CD4-positive, alpha-beta T cell treated with Interferon gamma for 1 hour (primary cell): ENCODE measurements at places on chromosomes 1 and 21.

DNA sequence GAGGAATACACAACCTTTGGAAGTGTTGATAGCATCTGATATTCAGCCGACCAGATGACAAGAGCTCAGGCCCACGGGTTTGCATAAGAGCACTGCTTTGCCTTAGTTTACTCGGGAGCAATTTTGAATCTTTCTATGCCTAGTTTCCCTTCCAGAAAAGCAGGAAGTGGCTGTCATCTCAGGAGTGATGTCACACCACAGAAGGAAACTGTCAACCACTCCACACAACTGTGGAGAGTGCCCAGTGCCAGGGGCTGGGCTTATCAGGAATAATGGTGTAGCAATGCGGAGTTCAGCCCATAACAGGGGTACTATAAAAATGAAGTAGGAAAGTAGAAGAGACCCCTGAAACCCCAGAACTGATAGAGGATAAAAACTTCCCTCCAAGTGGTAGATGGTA, 28.4 kb downstream of the NTPCR start:
- DNase-seq = no peak

DNA sequence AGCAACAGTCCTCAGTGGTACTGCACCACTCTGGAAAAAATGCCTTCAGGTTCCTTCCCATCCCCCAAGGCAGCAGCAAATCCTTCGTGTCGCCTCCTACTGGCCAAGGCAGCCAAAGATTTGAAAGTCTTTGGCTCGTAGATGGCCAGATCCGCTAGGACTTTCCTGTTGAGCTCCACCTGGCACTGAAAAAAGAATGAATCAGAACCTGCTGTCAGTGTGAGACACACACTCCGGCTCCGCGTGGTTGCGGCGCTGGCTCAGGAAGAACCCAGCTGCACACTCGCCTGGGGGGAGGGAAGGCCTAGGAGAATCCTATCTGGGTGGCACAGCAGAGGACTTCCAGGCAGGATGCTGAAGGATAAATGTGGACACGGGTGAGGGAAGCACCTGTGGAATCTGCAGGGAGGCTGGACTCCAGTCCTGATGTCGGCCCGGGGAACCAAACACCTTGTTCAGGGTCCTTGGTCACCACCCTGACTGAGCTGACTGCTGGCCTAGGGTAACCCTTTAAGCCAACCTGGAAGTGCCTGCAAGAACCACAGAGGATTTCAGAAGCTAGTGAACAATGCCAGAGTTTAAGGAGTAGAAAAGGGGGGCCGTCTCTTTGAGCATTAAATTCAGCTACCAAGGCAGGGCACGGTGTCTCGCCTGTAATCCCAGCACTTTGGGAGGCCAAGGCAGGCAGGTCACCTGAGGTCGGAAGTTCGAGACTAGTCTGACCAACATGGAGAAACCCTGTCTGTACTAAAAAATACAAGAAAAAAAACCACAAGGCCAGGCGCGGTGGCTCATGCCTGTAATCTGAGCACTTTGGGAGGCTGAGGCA, 3.2 kb upstream of the CCNL2 start:
- no peak for DNase-seq

DNA sequence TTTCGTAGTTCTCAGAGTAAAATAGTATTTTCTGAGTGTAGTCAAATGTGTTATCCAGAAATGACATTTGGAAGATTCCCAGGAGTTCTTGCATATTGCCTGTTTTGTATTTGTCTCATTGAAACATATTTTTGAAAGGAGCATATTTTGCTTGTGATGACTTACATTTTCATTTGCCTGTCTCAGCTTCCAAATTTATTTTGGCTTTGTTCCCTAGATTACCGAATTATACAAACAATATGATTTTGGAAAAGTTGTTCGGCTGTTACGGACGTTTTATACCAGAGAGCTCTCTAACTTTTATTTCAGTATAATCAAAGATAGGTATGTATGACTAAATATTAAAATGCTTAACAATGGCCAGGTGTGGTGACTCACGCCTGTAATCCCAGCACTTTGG, 46.0 kb downstream of the IARS2 start:
- DNase-seq = no peak

GRCh38 chr1:100394285-100394684, 42.0 kb downstream of the CDC14A start:
- DNase-seq = no peak

DNA sequence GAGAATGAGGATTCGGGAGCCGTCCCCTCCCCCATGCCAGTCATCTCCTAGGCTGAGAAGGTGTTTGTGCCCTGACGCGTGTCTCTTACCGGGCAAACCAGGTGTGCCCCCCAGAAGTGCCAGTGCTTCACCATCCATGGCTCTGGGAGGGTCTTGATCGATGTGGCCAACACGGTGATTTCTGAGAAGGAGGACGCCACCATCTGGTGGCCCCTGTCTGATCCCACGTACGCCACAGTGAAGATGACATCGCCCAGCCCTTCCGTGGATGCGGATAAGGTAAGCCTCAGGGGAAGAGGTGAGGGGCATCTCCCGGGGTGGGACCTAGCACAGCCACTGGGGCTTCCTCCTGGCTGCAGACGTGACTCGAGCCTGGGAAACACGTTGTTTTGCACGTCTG, 959 bp downstream of the PADI6 start:
- DNase-seq = no peak

DNA sequence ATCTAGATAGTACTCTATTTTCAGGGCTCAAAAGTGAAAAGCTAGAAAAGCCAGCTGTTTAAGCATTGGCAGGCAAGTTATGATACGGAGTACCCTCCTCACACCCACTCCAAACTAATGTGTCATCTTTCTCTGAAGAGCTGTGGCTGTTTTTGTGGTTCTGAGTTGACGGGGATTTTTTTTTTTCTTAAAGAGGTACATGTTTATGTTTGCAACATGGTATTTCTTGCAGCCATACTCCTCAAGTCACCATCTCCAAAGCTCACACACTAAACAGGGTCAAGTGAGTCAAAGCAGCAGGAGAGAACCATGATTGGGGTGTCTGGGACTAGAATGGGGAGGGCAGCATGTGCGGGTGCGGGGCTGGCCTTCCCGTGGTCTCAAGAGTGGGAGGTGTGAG, 347.2 kb downstream of the DISC1 start:
- DNase-seq = no peak

DNA sequence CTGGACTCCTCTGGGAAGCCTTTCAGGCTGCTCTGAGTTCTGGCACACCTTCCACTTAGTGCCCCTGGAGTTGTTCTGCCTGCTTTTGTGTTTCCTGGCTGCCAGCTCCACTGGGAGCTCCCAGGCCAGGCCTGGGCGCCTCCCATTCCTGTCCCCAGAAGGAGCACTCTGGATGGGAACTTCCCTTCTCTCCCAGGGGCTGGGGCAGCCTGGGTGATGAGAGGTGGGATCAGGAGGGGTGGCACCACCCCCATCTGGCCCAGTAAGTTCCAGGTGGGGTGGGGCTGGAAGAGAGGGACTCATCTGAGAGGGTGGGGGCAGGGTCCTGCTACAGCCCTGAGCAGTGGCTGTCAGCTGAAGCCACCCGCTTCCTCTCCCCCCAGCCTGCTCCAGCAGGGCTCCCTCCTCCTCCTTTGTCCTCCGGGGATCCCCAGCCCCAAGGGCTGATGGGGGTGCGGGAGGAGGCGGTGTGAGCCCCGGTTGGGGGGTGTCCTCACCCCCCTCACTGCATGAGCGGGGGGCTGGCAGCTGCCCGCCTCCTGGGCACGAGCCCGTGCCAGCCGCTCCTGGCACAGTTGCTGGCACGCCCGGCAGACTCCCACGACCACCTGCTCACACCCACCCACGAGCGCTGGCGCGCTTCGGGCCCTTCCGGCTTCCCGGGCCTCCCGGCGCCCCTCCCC, 4.7 kb downstream of the FOXO6 start:
- DNase-seq = peak; percentile 48

GRCh38 chr1:152869808-152870419, 8.2 kb upstream of the SMCP start:
- no peak for DNase-seq

DNA sequence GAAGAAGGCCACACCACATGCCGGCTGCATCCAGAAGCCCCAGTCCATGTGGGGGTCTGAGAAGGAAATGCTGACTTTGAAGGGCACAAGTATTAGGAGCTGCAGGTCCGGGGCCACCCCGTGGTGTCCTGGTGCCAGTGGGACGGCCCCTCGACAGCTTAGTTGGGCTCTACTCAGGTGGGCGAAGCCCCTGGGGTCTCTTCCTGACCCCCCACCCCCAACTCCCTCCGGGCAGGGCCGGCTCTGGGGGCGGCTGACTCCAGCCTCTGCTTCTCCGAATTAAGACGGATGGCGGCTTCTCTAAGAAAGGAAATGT, 62.1 kb upstream of the TTC34 start:
- no peak for DNase-seq

DNA sequence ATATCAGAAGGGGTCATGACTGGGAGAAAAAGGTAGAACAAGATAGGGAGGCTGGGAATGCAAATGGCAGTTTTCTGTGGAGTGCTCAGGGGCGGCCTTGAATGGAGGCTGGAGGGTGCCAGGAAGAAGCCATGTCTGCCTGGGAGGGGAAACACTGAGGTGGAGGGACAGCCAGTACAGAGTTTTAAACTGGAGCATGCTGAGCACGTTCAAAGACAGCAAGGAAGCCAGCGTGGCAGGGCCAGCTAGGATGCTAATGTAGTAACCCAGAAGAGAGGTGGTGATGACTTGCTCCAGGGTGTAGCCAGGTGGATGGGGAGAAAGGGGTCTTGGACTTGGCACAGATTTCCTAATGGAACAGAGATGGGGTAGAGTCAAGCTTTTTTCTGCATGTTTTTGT, 445.8 kb upstream of the VAMP3 start:
- DNase-seq = no peak

- no peak for DNase-seq
Measured at GRCh38 chr1:15124362-15125100, 29.0 kb upstream of the TMEM51 start.

- DNase-seq = peak; percentile 59
Measured at GRCh38 chr1:205440476-205441317, 15.1 kb downstream of the BLACAT1 start.

- no peak for DNase-seq
Measured at GRCh38 chr1:236800623-236801022, 5.5 kb downstream of the MTR start.

DNA sequence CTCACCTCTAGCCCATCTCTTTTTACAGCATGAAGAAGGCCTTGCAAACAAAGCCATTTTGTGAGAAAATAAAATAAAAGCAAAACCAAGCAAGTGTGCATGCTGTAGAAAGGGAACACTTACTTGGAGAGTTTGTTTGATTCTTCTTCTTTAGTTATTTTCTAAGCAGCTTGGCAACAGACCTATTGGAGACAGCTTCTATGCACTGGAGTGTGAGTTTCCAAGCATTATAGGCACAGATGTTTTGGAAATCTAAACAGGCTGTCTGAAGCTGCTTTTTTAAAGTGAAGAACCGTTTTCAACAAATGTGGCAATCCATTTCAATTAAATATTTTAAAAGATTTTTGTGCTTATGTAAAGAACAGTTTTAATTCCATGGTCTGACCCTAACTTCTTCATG, 76.6 kb downstream of the NGF start:
- no peak for DNase-seq

- DNase-seq = no peak
Measured at GRCh38 chr1:161502181-161502580, 3.1 kb upstream of the FCGR2A start.

DNA sequence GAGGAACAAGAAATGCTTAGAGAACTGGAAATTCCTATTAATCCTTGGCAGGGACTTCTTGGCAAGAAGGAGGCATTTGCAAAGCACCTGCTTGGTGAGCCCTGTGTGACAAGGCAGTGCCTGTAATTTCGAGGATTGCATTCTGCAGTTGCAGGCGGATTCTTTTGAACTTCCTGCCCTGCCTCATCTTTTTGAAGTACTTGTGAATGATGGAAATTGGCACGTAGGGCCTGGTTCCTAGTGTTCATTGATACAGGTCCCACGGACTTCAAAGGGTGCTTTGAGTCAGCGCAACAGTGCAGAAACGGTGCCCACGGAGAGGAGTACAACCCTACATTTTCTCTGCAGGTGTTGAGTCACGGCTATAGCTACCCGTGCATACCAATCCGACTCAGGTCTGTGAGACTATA, 6.4 kb downstream of the HUNK start:
- no peak for DNase-seq

GRCh38 chr1:220409771-220410595, 118.0 kb upstream of the MARK1 start:
- DNase-seq = no peak

DNA sequence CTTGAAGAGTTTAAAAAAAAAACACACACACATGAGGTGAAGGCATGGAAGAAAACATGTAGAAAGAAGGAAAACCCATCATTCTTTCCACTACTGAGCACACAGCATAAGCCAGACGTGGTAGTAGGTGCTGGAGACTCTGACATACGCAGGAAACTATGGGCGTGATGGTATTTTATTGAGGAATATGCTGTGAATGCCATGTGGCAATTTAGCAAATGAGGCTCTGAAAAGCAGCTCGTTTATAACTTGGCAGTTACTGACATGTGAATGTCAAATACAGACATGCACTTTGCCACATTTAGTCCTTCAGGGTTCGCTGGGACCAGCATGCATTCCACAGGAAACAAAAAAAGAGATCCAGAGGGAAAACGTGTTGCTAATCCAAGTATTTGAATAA, 74.3 kb upstream of the IFNAR2 start:
- no peak for DNase-seq

DNA sequence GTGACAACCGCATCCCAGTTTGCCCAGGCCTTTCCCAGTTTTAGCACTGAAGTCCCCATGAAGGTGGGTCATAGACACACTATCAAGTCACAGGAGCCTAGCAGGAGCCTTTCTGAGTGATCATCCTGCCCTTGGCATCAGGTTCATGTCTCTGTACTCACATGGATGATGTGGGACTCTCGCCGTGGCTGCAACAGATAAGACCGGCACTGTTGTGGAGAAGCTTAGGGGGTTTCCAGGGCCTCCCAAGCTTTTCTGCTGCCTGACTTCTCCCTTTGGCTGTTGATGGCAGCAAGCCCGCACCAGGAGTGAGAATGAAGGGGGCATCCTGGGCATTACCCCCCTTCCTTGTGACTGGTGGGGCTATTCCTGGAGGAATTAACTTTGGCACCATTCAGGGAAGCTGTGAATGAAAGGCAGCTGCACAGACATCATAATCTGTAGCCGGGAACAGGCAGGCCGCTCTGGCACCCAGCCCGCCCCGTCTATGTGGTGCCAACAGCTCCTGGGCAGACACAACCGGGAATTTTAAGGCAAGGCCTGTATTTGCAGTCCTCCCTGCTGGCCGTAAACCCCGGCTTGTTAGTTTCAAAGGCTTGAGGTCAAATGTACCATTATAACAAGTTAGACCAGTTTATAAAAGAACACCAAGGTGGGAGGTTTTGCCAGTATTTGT, 148.6 kb downstream of the HUNK start:
- no peak for DNase-seq

GRCh38 chr1:234916840-234917239, 211.8 kb downstream of the TOMM20 start:
- DNase-seq = no peak
